Daoy (cell line): ENCODE measurements at places on chromosomes 13 and 19. TPM values are rescaled to one million over a fixed set of nuclear protein-coding genes. Genes with fewer than 3 reads are reported as not detected.

SLC17A7 gene
- not detected in 2 replicates for total RNA-seq

DNA sequence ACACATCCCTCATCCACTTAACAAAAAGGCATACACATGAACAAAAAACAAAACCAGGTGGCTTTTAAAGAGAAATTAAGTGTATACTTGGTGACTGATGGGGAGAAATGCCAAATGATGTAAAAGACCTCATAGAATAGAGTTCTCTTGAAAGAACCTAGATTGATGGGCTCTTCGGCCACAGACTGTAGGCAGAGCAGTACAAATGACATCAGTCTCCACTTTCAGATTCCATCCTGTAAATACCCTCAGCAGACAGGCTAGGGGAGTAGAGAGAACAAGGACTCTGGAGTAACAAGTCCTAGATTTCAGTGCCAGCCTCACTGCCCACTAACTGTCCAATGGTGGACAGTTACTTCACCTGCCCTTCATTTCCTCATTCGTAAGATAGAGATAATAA lies 203.8 kb downstream of the MZT1 start:
- DNase-seq, result no peak

ZNF763 gene
- not detected in 2 replicates for total RNA-seq

IGFL1 gene
- total RNA-seq, result not detected in 2 replicates

CEBPA gene
- total RNA-seq, result 0.80 and 4.5 TPM in 2 replicates

GRCh38 chr13:43422116-43422515 lies 364.7 kb downstream of the ENOX1 start:
- DNase-seq, result no peak

DNA sequence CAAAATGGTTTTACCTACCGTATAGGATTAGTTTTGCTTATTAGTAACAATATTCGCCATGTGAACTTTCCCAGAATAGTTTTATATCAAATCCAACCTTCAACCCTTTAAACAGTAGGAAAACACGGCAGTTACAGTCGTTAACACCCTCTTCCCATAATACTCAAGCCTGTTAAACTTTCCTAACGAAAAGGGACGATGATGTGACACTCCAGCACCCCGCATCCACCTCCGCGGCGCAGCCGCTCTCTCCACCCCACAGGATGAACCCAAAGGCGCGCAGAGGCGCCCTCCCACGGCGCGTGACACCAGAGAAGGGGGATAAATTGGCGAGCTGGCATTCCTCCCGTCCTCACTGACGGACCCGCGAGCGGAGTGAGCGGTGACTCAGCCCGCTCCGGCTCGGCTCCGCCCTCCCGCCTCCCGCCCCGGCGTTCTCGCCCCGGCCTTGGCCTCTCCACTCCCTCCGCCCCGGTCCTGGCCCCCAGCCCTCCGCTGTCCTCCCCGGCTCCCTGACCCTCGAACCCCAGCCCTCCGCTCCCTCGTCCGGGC lies 665 bp downstream of the TUBGCP3 start:
- peak; percentile 86 for DNase-seq

DNA sequence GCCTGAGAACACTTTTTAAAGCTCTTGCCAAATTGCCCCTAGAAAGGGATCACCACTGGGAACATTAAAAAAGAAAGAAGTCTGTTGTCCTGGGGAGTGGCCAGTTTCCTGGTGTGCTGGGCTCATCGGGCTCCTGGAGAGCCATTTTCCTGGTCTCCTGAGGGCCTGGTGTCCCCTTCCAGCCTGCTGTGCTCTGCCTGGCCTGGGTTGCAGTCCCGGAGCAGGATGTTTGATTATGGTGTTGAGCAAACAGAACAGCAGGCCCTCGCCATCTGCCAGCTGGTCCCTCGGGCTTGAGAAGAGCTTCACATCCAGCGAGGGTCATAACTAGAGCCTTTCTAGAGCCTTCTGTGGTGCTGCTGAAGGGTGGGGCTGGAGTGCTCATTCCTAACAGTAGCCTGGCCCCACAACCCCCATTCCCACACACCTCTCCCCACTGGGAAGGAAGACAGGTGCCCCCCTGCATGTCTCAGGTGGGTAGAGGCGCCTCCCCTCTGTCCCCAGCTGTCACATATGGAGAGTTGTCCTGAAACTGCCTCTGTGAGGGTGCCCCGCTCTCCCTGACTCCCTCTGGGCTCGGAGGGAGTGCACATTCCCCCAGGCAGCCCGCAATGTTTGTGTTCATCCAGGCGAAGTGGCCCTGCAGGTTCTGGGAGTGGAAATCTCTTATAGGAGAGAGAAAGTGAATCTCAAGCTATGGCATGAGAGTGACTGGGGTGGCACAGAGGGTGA lies 151.1 kb downstream of the SIPA1L3 start:
- no peak for DNase-seq

CEACAM16 gene
- total RNA-seq, result not detected in 2 replicates
